ENCODE measurements at places on chromosomes 3 and 15.

DNA sequence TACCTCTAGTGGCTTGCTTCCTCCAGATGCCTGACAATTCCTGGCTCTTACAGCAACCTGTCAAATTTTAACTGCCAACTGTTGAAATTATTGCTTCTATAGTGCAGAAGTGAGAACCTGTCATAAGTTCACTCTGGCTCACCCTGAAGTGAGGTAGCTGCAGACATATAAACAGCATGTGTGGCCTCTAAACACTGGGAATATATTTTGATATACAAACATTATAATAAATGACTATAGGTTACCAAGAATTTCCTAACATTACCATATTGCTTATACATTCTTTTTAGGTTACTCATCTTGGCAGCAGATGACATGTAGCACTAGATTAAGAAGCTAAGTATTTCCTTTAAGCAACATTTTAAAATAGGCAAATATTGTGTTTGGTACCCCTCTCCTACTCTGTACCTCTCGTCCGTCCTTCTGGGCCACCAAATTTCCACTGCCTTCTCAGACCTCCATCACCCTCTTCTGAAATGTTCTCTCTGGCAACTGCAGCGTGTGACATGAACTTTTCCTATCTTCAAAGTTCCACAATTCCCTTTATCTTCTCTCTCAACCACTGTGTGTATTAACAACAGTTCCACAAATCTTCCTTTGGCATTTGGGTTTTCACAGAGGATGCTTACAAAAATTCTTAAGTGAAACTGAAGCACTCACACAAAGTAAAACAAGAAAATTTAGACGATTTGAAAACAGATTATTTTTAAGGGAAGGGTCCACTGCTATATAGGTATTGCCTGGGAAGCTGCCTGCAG lies 15.3 kb upstream of the XXYLT1 start:
- DNase-seq: no peak

DNA sequence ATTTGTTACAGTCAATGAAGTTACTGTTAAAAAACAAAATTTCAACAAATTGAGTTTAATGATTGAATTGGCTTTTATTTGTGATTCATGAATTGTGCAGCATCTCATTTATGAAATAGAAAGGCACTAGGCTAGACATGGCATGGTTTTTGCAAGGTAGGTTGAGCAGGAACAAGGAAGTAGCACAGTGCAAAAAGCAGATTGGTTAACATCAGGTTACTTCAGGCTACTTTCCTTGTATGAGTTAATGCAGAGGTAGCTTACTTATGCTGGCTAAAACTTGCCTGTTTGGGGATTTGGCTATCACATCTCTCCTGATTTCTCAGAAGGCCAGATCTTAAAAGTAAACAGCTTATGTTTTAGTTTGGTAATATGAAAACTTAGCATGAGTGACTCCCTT lies 23.0 kb upstream of the SV2B start:
- DNase-seq: no peak

DNA sequence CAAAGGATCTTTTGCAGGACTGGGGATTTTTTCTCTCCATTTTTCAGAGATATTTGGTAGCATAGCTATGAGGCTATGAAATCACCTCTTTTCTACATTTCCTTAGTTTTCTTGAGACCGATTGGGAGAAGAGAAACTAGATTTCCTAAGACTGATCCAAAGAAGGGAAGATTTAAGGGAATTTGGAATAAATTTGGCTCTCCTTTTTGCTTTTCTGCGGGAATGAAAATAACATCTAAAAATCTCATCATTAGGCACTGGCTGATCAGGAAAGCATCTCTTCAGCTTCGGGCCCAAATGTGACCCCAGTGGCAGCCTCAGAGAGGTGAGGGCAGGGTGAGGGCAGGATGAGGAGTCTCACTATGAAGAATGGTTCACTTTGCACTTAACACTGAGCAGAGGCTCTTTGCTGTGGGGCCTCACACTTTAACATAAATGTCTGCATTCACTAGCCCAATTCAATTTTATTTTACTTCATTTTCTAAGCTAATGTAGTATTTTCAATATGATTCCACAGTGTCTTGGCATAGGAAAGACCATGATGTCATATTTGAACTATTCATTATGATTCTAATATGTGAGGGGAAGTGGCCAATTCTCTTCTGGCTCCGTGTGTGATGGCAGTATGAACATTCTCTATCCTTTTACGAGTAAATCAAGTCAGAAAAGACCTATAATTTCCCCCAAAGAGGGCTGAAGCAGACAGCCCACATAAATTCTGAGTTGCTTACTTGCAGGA lies 193.2 kb downstream of the MEX3B start:
- DNase-seq: no peak

GRCh38 chr3:66260431-66260830 lies 39.6 kb downstream of the SLC25A26 start:
- DNase-seq: no peak
